Left cardiac atrium (tissue), 4 donors: ENCODE measurements at places on chromosomes 5 and 9. TPM values are rescaled to one million over a fixed set of nuclear protein-coding genes. Genes with fewer than 3 reads are reported as not detected.
A peak's percentile ranks its signal among the peaks of the same experiment; 100 is the strongest.

The SLC36A2 gene
- not detected for total RNA-seq

The ITGA1 gene
- total RNA-seq, result 34.9 TPM

The GRIN3A gene
- total RNA-seq, result 0.59 TPM

The INSL4 gene
- total RNA-seq, result not detected

The GHR gene
- total RNA-seq, result 15.2 TPM

- peak; percentile 47 for DNase-seq
These were observed 51.1 kb upstream of the LHFPL2 start for GRCh38 chr5:78699552-78700153.

DNA sequence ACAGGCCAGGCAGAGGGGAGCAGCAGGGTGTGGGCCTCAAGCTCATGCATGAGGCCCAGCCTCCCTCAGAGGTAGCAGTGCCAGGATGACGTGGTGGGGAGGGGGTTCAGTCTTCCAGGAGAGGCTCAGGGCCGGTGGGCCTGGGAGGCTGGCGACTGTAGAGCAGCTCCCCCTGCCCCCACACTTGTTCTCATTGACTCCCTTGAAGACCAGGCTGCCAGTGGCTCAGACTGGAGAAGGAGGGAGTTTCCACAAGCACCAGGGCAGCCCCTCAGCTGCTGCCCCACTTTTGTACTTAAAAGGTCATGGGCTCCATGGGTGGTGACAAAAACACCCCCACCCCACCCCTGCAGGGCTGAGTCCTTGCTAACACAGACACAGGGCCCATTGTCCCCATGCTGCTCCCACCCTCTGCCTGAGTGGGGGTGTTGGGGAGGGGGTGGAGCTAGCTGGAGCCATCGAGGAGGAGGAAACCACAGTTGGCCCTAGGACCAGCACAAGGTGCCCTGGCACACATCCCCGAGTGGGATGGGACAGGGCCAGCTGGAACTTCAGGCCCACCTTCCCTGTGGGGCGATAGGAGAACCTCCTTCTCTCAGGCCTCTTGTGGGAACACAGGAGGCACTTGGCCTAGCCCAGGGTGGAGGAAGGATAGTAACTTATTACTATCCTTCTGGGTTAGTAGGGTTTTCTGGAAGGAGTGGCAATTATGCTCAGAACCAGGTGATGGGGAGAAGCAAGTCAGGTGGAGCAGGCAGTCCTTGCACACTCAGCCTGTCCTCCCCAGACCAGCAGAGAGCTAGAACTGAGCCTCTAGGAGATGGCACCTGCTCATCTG lies 10.7 kb downstream of the PDLIM4 start:
- no peak for DNase-seq
